ENCODE measurements at places on chromosomes 3 and 15.

GRCh38 chr15:85073556-85074194 lies 92.0 kb downstream of the PDE8A start:
- DNase-seq, result no peak

- DNase-seq, result no peak
Observed at GRCh38 chr15:77851086-77851485, 218.4 kb upstream of the LINGO1 start.

DNA sequence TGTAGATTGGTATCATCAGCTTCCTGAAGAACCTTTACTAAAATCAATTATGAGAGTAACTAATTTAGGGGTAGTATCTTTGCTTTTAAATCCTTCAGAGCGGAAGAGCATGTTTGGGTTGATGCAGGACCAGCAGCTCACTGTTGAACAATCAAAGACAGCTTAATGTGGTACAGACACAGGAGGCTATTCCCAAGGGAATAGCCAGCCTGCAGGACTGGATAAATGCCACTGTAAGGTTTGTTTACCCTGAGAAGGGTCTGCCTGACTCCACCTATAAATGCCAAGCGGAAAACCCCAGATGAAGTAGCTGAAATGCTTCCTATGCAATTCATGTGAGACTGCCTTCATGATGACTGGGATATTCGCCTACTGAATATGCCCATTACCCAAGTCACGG lies 16.0 kb upstream of the STAC start:
- no peak for DNase-seq

GRCh38 chr3:142224482-142225072 lies 808 bp downstream of the GK5 start:
- no peak for DNase-seq

DNA sequence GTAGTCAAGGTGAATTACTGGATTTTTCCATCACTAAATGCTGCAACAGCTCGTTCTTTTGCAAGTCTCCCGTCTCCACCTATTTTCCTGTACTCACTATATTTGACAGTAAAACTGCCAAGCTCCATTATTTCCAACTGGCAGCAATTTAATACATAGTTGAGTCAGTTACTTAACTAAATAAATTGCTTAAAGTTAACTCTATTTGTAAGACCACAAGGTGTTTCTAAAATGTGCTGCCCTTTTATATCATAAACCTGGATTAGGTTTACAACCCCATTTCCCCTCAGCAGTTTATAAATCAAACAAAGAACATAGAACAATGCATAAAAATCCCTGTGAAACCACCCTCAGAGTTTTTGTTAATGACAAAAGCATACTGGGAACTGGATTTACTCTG lies 211.4 kb upstream of the DPH6 start:
- no peak for DNase-seq

- no peak for DNase-seq
Observed at GRCh38 chr3:172711454-172711795, 558 bp upstream of the NCEH1 start.

DNA sequence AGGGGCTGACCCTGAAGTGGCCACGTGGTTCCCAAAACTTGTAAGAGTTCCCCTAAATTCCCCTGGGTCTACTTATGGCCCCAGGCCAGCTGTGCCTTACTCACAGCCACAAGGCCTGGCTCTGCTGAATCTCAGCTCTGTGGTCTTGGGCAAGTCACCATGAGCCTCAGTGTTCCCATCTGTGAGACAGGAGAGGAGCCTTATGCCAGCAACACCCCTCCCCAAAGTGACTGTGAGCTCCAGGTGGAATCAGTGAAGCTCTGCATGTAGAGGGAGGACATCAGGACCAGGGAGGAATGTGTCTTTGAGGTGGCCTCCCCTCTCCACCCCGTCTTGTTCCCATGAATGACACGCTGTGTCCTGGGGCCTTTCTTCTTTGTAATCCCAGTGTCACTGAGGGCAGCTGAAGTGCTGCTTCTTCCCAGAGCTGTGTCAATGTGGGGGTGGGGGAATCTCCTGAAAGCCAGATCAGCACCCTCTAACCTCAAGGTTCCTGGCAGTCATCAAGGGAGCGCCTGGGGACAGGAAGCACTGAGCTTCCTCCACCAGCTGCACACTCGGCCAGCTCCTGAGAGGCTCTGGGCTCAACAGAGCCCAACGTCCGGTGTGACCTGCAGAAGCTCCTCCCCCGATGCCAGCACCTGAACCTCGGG lies 258.9 kb downstream of the UACA start:
- DNase-seq, result no peak

DNA sequence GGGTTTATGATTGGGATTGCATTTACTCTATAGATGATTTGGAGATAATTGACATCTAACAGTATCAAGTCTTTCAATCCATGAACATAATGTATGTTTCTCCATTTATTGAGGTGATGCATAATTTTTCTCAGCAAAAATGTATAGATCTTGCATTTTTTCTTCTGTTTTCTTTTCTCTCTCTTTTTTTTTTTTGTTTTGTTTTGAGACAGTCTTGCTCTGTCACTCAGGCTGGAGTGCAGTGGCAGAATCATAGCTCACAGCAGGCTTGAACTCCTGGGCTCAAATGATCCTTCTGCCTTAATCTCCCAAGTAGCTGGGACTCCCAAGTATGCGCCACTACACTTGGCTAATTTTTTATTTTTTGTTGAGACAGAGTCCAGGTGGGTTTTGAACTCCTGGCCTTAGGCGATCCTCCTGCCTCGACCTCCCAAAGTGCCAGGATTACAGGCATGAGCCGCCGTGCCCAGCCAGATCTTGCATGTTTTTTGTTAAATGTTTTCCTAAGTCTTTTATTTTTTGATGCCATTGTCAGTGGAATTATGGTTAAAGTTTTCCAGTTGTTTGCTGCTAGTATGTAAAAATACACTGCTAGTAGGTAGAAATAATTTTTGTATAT lies 3.1 kb downstream of the LMLN start:
- DNase-seq, result no peak

GRCh38 chr3:170497207-170498095 lies 78.8 kb downstream of the CLDN11 start:
- DNase-seq, result no peak

- no peak for DNase-seq
Observed at GRCh38 chr15:93831641-93832040, 399.7 kb upstream of the MCTP2 start.

- no peak for DNase-seq
Observed at GRCh38 chr15:51382787-51383186, 41.3 kb downstream of the GLDN start.

GRCh38 chr3:152241142-152242017 lies 27.3 kb upstream of the MBNL1 start:
- no peak for DNase-seq

DNA sequence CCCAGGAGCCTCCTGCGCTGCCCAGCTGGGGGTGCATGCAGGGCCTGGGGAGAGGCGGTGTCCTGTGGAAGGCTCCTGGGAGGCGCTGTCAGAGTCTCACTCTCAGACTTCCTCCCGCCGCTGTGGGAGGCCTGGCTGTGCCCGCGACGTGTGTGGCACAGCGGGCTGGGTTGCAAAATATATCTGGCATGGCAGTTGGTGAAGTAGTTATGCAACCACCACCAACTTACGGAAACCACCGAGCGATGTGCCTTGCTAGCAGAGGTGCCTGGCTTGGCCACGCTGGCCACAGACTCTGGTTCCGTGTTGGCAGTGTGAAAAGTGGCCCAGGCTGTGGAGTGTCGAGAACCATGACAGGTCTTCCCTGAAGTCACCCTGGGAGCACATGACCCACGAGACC lies 30.6 kb upstream of the GATA2 start:
- no peak for DNase-seq

- DNase-seq, result no peak
Observed at GRCh38 chr3:71786217-71786549, 1.2 kb upstream of the PROK2 start.

DNA sequence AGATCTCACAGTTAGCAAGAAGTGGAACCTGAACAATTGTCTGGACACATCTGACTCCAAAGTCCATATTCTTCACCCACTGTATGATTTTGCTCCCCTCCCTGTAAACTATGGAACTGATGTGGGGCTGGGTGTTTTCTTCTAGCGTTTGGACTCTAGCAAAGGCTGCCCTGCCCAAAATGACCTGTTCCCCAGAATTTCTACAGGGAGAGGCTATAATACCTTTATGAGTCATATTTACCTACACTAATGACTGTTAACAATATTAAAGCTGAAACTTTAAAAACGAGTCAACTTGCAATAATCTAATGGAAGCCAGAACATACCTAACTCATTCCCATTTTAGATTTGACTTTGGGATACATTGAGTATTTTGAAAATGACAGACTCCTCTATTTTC lies 531.2 kb upstream of the CFAP20DC start:
- no peak for DNase-seq

DNA sequence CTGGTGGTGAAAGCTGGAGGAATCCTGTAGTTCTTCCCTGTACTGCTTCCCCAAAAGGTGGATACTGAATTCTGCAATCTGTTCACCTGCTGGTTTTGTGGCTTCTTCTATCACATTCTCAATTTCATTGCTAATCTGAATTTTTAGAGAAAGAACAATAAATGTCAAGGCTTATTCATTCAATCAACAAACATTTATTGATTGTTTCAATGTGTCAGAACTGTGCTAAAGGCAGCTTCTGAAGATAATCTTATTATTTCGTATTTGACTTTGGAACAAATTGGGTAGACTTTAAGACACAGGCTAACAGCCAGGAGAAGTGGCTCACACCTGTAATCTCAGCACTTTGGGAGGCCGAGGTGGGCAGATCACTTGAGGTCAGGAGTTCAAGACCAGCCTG lies 46.8 kb downstream of the IMPG2 start:
- no peak for DNase-seq

DNA sequence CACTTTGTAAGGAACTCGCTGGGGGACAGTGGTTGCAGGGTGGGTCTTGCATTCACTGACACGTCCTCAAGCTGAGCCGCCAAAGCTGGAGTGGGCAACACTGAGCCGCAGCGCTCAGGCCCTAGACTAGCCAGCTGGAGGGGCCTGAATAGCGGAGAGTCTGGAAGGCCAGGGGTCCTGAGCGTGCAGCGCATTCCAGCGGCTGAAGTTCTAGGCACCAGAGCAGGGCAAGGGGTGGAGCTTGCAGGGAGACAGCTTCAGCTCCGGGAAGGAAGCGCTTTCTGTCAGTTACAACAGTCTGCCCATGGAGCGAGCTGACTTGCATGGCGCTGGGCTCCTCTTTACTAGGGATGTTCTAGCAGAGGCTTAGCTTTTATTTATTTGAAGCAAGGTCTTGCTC lies 2.7 kb downstream of the MAP6D1 start:
- DNase-seq, result no peak

DNA sequence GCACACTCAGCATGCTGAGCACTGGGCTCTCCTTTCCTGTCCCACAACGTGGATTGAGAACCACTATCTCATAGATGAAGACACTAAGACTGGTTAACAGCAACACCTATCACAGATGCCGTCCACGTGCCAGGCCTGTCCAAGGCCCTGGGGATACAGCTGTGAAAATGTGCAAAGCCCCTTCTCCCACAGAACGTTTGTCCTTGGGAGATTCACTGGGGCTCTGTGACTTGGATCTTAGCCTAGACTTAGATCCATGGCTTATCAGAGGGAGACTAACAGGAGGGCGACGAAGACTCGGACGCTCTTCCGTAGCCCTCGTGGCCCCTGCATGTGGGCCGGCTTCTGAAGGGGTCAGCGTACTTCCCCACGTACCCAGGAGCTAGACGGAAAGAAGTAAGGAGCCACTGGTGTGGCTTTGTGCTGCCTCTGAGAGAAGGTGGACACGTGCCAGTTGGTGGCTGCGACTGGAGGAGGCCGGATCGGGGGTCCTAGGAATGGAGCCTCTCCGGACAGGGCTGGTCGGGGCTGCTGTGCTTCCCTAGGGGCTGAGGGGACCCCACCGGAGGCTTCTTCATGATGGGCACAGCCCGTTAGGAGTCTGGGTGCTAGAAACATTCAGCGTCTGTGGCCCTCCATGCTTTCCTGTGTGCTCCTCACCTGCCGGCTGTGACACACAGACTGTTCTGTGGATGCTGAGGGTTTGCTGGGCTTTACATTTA lies 964 bp downstream of the NRROS start:
- no peak for DNase-seq

DNA sequence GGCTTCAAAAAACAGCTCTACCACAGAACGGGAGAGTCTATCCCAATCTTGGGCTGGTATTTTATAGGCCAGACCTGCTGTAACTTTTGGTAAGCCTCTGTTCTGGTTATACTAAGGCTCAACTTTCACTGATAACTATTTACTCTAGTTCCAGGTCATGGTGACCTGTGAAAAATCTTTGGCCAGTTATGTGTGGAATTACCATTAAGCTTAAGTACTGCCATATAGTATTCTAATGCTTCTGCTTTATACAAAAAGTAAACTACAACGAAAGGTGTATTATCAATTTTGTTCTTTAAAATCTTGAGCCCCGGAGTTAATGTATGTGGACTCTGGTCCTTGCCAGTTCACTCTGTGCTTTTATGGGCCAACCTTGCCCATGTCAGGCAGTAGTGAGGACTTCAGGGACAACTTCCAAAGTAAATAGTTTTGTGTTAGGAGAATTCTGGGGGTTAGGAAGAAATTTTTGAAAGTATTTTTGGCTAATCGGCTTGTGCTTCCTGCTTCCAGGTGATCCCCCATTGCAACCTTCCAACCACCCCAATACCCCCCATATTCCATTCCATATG lies 6.4 kb downstream of the SIAH2 start:
- no peak for DNase-seq

- no peak for DNase-seq
Observed at GRCh38 chr3:193978030-193978429, 157.9 kb upstream of the HES1 start.

DNA sequence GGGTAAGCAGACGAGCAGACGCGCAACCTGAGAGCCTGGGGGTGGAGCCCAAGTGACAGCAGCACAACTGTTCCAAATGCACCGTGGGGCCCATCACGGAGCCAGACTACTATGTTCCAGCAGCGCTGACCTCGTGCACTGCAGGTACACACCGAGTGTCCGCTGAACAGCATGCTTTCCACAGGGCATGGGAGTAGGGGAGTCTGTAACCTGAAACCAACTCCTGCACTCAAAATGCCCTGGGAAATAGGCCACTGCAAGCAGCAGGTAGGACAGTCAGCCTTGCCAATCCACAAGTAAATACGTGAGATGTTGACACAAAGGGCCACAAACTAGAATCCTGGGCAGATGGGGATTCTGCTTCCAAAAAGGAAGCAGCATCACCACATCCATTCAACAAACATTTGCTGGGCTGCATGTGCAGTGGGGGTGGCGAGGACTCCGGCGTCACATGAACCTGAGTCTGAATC lies 73.9 kb downstream of the TBC1D2B start:
- DNase-seq, result no peak

- DNase-seq, result no peak
Observed at GRCh38 chr3:178512647-178513046, 23.6 kb upstream of the KCNMB2 start.

- no peak for DNase-seq
Observed at GRCh38 chr3:195696632-195697278, 24.0 kb upstream of the MUC20 start.

DNA sequence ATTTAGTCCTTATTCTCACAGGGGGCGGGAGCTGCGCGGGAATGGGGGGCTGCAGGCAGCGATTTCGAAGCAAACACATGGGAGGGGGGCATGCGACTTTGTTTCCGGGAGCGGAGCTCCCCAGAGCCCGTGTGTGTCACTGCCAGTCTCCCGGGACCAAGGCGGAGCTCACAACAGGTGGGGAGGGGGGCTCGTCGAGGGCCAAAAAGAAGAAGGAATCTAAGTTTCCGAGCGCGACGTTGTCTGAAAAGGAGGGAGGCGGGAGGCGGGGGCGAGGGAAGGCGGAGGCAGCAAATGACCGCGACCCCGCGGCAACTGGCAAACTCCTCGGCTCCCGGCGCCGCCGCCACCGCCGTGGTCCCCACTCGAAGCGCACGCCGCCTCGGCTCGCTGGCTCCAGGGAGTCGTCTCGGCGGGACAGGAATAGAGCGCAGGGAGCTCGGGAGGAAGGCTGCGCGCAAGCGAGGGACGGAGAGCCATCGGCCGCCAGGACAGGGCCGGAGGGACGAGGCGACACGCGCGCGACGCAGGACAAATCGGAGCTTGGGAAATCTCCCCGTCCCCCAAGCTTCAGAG lies 1.4 kb downstream of the FOXP1 start:
- DNase-seq, result no peak

All from BJ (cell line).